LoVo (cell line): ENCODE measurements at places on chromosomes 2 and 18.

DNA sequence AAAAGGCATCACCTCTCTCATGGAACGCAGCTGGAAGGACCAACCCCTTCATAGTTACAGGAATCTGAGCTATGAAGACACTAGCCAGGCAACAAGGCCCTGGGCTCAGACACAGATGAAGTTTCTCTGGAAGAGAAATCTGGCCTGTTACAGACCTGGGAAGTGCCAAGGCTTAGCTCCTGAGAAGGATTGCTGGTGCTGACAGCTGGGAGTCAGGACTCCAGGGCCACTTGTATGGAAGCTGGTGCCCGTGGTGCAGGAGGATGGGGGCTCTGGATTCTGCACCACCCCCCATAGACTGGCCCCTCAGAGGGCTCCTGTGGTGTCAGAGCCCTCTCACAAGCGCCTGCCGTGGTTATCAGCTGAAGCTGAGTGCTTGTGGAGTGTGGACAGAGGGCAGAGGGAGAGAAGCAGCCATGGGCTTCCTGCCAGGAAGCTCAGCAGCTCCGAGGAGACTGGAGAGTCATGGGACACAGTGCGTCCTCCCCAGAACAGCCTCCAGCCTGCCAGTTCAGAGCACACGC lies 87.3 kb upstream of the LCLAT1 start:
- DNase-seq = no peak

GRCh38 chr2:166060191-166060590 lies 67.6 kb downstream of the SCN1A start:
- DNase-seq = no peak

- DNase-seq = no peak
Measured at GRCh38 chr2:148667113-148667836, 22.7 kb downstream of the EPC2 start.

- no peak for DNase-seq
Measured at GRCh38 chr2:59874971-59875755, 678.3 kb downstream of the BCL11A start.

GRCh38 chr2:207257251-207258250 lies 91.8 kb upstream of the KLF7 start:
- no peak for DNase-seq

- peak; percentile 90 for DNase-seq
Measured at GRCh38 chr18:9474108-9474982, 968 bp upstream of the RALBP1 start.

GRCh38 chr18:79332646-79333045 lies 63.1 kb upstream of the NFATC1 start:
- no peak for DNase-seq

DNA sequence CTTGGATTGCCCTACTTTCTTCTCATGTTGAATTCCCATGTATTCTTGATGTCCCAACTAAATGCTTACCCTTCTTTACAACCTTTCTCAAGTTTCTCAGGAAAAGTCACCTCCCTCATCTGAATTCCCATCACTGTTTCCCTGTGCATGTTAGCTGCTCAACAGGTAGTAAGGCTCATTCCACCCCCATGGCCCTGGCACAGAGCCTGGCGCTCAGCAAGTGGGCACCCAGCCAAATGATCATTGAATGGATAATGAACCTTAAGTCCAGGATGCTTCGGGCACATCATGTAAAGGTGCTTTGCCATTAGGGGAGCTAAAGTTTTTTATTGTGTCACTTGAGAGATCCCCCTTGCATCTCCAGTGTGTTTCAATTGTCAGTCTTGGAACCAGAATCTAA lies 124.0 kb downstream of the PKP4 start:
- no peak for DNase-seq

DNA sequence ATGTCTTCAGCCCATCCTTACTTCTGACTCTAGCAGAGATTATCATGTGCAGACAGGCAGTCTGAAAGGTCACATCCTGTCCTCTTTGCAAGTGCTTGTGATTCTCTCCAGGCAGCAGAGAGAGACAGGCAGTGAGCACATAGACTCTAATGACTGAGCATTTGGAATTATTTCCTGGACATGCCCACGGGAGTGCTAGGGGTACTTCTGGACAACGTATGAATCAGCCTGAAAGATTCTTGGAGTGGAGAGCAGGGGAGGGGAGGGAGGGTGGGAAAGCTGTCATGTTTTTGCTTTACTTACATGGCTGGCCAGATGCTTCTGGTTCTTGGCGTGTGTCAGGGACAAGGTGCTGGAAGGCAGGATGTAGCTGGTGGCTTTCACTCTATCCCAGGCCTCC lies 150.6 kb downstream of the RIF1 start:
- DNase-seq = no peak

DNA sequence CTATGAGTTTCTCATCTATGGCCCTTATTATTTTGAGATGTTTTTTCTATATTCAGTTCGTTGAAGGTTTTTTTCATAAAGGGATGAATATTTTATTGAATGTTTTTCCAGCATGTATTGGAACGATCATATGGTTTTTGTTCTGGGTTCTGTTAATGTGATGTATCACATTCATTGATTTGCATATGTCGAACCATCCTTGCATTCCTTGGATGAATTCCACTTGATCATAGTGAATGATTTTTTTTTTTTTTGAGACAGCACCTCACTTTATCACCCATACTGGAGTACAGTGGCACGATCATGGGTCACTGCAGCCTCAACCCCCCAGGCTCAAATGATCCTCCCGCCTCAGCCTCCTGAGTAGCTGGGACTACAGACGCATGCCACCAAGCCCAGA lies 5.5 kb upstream of the NEMP2 start:
- DNase-seq = no peak

GRCh38 chr2:119823734-119824334 lies 64.1 kb downstream of the PTPN4 start:
- DNase-seq = no peak

DNA sequence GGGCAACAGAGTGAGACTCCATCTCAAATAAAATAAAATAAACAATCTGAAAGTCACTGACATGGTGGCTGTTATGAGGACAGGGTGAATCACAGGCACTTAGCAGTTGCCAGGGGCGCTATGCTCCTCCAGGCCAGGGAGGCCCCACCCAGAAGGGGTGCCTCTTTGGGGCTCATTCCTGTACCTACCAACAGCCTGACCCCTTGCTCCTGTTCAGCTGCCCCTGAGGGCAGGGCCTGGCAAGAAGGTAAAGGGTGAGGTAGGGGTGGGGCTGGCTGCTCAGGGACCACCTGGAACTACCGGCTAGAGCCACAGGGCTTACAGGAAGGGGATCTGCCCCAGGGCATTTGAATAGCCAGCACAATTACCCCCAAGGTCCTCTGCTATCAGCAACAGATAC lies 60.3 kb downstream of the INPP5D start:
- DNase-seq = no peak

DNA sequence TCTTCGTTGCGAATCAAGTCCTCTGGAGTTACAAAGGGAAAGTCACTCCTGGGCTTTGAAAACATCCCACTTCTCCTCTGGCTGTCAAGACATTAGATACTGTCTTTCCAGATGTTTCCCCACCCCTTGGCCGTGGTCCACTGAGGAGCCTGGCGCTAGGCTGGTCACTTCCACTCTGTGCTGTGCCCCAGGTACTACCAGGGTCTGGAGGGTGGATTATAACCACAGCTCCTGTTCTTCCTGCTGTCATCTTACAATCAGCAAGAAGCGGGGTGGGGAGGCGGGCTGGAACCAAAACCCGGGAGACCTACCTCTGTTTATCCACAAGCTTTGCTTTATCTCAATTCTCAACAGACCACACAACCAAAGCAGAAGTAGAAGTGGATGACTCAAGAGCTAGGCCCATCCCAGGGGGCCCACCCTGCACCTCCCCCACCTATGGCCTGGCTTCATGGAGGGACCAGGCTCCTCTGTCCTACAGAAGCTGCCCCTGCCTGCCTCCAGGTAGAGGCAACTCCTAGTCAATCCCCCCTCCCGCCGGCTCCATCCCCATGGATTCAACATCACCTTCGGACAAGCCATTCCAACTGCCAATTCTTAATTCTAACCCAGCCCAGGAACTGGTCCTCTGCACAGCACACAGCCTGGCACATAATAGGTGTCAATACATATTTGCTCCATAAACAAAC lies 17.8 kb downstream of the SMAD7 start:
- DNase-seq = no peak

GRCh38 chr2:38218591-38218991 lies 142.6 kb upstream of the CYP1B1 start:
- DNase-seq = no peak

DNA sequence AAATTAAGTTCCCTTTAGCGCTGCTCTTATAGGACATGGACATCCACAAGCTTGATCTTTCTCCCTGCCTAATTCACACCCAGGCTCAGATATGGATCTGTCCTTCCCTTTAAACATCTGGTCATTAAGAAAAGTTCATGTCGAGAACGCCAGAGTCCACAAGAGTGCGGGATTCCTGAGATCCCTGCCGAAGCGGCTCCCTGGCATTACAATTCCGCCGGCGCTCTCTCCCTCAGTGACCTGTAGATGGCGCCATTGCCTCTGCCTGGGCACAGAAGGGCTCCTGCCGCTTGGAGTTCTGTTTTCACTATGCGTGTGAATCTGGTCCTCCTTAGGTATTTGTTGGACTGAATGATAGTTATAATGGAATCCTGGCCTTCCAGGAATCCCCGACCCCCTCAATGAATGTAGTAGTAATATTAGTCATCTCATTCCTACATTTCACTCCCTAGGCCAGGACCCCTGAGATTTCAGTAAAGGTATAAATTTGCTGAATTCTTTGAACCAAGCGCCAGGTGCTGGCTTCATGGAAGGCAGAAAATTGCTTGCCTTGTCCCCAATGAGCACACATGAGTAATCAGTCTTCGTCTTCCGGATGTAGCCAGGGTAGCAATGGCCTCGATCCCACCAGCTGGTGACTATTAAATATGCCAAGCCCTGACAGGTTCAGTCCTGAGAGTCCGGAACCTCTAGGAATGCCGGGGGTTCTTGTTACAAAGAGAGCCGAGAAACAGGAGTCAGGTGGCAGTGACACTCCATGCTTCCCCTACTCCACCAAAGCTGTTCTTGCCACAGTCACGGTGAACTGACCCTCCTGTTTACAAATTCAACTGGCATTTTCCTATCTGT lies 26.4 kb upstream of the CD207 start:
- DNase-seq = peak; percentile 85

DNA sequence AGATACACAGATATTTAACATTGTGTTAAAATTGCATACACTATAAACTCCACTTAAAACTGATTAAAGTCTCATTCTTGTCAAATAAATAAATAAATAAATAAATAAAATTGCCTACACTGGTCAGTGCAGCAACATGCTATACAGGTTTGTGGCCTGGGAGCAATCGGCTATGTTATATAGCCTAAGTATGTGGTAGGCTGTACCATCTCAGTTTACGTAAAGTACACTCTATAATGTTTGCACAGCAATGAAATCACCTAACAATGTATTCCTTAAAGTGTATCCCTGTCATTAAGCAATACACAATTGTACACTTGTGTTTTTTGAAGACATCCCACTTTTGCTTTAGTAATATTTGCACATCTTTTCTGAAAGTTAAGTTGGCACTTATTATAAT lies 337.7 kb upstream of the SETBP1 start:
- DNase-seq = no peak

DNA sequence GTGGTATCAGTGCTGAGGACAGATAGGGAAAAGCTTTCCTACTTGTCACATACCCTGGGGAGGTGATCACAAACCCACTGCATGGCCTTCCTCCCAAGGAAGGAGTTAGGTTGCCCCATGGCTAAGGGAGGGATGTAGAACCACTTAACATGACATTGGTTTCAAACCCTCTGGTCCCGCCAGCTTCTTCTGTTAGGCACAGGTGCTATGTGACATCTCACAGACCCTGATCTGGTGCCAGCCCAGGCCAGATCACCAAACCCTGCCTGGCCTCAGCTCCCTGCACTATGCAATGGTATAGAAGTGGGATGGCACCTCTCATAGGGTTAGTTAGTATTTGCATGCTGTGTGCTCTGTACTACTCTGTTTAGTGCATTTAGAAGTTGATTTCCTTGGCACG lies 58.0 kb downstream of the TCF7L1 start:
- DNase-seq = no peak

DNA sequence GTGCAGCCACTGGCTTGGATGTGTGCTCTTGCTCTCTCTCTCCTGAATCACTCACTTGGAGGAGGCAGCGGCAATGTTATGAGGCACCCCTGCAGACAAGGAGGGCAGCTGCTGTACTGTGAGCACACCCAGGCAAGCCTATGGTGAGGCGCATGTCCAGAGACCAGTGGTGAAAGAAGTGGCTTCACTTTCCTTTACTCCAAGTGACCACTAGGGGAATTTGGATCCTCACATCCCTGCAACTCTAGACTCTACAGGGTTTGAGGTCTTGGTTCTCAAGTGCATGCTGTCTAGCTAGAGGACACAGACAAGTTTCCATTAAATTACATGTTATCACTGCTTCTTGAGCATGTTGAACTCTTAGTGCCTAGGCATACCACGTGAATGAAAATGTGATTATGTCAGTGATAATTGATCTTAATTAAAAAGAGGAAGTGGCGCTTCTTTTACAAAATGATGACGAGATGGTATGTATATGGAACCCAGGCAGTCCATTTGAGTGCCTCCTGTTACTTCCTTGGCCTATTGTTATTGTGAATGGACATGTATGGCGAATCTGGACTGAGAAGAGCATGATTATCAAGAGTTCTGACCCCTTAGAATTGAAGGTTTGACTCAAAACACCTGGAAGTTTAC lies 181.0 kb upstream of the CDH2 start:
- DNase-seq = no peak

DNA sequence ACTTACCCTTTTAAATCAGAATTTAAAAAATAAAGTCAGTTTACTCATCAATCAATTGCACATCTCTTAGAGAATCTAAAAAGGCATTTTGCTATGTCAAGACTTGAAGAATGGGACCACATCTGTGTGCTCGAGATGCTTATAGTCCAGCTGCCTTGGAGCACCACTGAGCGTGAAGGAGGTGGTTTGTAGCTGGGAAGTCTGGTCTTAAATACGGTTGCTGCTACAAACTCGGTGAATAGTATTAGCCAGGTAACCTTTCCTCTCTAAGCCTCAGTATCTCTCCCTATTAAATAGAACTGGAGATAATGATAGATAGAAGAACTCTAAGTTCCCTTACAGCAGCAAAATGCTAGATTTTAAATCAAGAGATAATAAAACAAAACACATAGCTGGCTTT lies 289.7 kb downstream of the TRIB2 start:
- DNase-seq = no peak

DNA sequence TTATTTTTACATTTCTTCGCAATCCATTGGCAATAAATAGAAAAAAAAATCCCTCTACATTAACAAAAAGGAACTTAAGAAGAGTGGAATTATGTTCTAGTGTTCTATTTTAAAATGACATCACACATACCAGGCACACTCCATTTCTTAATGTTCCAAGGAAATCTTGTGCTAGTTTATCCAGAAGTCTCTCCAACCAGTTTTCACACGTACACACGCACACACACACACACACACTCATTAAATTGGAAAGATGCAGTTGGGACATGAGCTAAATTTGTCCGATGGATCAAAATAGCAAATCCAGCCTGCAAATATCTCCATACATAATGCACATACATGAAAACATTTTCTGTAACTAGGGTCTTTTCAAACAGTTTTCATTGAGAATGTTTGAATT lies 78.3 kb downstream of the KCNJ3 start:
- DNase-seq = no peak

DNA sequence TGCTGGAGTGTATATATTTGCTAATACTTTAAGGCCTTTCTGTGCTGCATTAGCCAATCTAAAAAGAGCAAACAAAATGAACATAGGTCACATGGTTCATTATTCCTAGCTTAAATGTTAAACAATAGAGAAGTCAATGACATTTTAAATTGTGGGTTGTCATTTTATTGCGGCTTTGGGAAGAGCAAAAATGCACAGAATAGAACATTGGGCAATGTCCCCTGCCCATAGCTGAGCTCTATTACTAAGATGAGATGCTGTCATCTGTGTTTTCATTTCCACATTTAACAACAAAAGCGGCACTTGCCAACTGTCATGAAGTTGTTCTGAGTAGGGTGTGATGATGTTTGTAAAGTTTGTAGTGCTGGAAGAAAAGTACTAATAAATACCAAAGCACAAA lies 3.2 kb upstream of the VAPA start:
- DNase-seq = no peak
